Nucleus accumbens (tissue), 56 donors: ENCODE measurements at places on chromosomes 6 and 20.

- DNase-seq = no peak
Observed at GRCh38 chr20:48171626-48172356, 386.5 kb upstream of the SULF2 start.

DNA sequence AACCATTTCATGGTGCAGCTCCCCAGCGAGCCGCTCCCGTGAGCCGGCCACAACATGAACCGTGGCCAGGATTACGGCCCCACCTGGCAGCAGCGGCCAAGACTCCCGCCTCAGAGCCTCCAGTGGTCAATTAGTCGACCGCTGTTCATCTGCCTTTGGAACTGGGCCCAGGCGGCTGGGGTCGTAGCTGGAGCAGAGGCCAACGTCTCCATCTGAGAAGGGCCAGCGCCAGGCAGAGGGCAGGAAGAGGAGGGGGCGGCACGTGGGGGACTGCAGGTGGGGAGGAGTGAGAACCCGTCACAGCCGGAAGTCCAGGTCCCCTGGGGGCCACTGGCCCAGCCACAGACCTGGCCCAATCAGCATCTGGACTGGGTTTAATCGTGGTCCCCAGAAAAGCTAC is 184.3 kb downstream of the TAF4 start:
- no peak for DNase-seq

- DNase-seq = no peak
Observed at GRCh38 chr6:77205936-77206335, 257.4 kb downstream of the HTR1B start.

DNA sequence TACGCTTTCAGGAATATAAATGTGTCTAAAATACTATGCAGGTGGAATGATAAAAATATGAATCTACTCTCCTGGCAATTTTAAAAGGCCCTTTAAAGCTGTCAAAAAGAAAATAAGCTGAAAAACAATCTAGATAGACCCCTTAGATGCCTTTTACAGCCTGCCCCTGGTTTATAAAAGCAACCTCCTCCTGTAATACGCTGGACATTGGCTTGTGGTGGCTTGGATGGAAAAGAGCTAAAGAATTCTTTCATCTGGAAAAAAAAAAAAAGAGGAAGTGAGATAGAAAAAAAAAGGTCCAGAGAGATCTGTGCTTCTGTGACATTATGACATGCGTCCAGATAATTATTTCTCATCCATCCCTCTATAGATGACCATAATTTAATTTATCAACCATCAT is 115.9 kb upstream of the NRSN1 start:
- no peak for DNase-seq

DNA sequence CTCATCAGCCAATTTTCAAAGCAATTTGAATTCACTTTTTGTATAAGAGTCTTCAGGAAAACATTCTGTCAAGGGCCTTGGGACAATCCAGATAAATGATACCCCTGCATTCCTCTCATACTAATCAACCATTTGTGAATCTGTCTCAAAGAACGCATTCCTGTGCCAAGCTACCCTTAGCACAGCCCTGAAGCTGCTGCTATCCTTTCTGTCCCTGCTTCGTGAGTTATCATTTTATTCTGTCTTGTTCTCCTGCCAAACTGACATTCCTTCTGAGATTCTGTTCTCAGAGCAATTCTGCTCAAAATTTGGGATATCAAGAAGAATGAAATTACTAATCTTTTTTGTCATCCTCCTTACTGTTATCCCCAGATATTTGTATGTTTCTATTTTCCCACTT is 213.9 kb upstream of the STXBP5 start:
- DNase-seq = no peak
